ENCODE measurements at places on chromosomes 13 and 19.
A peak's percentile ranks its signal among the peaks of the same experiment; 100 is the strongest.

- no peak for DNase-seq
Measured at GRCh38 chr13:52036037-52036436, 11.5 kb downstream of the UTP14C start.

DNA sequence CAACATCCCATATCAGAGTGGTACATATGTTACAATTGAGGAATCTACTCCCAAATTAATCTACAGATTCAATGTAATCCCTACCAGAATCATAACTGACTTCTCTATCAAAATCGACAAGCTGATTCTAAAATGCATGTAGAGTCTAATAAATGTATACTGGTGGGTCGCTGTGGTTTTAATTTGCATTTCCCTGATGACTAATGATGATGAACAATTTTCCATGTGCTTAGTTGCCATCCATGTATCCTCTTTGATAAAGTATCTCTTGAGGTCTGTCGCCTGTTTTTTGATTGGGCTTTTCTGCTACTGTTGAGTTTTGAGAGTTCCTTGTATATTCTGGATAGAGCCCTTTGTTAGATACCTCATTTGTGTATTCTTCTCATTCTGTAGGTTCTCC, 43.8 kb downstream of the KLF12 start:
- no peak for DNase-seq

- DNase-seq, result peak; percentile 39
Measured at GRCh38 chr19:46616631-46617322, 8.1 kb downstream of the PTGIR start.

DNA sequence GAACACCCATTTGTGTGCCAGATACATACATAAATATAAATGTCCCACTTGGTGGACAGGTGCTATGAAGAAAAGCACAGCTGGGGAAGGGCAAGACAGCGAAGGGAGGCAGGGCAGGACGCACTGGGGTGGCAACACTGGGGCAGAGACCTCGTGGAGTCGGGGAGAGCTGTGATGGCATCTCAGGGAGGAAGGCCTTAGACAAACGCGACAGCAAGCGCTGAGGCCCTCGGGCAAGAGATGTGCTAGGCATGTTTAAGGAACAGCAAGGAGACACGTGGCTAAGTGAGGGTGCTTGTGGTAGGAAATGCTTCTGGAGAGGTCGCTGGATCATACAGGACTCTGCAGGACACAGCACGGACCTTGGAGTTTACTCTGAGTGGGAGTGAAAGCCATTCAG, 23.3 kb upstream of the CCNP start:
- no peak for DNase-seq

GRCh38 chr13:29716493-29716892, 121.0 kb upstream of the SLC7A1 start:
- DNase-seq, result no peak

DNA sequence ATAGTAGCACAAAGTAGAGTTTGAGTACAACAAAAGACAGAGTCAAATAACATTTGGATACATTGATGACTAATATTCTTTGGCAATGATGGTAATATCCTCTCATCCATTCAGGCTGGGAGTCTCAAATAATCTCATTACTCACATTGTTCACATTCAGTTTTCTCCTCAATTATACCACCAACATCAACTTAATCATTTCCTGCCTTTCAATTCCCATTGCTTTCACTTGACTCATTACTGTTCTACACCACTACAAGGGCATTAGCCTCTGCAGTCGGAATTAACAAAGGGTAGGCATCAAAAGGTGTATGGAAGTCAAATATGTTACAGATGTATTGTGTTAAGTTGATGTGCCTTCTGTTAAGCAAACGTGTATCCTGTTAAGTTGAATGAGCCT, 518.4 kb upstream of the SLITRK1 start:
- no peak for DNase-seq

DNA sequence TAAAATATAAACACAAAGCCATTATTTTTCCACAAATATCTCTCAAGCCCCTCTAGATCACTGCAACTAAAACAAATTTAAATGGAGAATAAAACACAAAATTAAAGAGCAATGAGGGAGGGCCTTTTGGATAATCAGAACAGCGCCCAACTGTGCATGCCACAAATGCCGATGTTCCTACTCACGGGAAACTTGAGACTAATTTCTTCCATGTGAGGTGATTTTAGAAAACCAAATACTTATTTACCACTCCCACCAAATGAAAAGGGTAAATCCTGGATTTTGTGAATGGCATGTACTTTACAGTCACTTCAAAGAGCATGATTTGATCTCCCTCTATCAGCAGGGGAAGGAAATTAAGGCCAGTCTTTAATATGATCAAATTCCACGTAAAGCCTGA, 74.8 kb downstream of the SLC7A1 start:
- DNase-seq, result no peak

- peak; percentile 40 for DNase-seq
Measured at GRCh38 chr19:12676384-12676792, 5.3 kb downstream of the DHPS start.

DNA sequence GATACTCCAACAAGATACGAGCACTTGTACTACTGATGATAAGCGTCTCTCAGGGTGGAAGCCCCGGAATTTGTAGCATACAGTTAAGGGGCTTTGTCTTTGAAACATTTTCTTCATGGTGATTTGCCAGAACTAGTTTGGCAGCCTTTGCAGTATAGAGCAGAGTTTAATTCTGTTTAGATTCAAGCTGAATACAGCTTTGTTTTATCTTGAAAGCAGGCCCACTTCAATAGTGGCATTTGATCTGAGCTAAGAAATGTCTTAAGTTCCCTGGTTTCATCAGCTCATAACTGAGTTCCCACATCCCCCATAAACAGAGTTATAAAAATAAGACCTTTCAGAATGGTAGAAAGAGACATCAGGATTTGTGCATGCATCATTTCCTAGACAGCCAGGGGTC, 125.9 kb downstream of the MIPEP start:
- DNase-seq, result no peak

DNA sequence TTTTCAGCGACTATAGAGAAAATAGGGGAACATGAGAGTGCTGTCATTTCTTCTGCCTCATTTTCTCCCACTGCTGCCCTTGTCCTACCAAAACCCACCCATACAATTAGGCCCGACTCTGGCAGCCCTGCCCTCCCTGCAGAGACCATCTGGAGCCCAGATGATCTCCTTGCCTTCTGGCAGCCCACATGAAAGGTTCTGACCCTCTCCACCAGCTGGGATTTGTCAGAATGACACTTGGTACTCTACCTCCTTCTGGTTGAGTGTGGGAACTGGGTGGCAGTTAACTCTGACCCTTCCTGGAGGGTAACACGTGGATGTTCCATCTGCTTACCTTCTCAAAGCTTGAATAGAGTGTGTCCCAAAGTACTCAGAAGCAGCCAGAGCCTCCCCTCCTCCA, 21.0 kb upstream of the SIAH3 start:
- no peak for DNase-seq

- DNase-seq, result peak; percentile 56
Measured at GRCh38 chr19:2081873-2082810, 14.0 kb downstream of the MOB3A start.

DNA sequence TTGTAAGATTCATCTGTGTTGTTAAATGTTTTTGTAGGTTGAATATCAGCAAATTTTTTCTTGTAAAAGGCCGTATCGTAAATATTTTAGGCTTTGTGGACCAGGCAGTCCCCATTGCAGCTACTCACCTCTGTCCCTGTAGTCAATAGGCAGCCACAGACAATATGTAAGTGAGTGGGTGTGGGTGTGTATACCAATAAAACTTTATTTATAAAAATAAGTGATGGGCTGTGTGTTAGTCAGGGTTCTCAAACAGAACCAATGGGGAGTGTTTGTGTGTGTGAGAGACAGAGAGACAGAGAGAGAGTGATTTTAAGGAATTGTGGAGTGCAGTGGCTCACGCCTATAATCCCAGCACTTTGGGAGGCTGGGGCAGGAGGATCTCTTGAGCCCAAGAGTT, 37.6 kb upstream of the NFIC start:
- DNase-seq, result no peak

DNA sequence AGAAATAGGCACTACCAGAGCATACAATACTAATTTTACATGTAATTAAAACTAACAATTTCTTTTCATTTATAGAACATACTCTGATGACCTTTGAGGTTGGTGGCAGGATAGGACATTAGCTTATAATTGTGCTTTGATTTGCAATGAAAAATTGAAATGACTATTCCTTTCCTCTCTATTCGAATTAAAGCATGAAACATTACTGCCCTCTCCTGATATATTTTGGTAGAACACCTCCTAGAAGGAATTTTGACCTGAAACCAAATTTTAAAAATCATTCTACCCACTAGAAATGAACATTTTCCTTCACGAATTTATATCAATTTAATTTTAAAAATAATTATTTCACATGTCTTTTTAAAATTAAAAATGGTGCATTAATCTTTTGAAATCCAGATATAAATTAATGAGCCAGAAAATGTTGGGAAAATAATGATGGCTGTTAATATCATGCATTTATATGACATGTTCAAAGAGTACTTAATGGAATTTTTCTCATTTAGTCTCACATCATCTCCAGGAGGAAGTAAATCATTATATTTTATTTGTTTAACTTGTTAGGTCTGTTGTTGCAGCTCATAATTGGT, 556.3 kb upstream of the ARGLU1 start:
- no peak for DNase-seq

- peak; percentile 61 for DNase-seq
Measured at GRCh38 chr19:44141191-44142058, at the start of gene ZNF234. Gene ZNF234 (plus strand): TSS chr19:44141554. CDS start chr19:44144633, 3,079 bp downstream.

GRCh38 chr19:12751635-12752034, at the start of gene BEST2:
Gene BEST2 (plus strand): TSS chr19:12751791. CDS start chr19:12752593, 802 bp downstream.
- DNase-seq, result no peak

DNA sequence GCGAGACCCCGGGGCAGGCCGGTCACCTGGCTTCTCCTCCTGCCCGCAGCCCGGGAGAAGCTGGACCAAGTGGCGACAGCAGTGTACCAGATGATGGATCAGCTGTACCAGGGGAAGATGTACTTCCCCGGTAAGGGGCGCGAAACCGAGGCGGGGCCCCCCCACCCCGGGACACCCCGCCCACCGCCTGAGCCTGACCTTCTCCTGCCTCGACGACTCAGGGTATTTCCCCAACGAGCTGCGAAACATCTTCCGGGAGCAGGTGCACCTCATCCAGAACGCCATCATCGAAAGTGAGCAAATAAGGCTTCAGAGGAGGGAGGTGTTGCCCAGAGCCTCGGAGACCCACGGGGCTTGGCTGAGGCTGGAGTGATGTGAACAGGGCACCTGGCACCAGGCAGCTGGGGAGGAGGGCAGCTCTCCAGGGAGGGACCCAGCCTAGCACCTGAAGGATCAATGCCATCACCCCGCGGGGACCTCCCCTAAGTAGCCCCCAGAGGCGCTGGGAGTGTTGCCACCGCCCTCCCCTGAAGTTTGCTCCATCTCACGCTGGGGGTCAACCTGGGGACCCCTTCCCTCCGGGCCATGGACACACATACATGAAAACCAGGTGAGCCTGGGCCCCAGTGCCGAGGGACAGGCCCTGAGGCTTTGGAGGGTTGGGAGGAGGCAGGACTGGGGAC, 629 bp downstream of the IZUMO4 start:
- no peak for DNase-seq

DNA sequence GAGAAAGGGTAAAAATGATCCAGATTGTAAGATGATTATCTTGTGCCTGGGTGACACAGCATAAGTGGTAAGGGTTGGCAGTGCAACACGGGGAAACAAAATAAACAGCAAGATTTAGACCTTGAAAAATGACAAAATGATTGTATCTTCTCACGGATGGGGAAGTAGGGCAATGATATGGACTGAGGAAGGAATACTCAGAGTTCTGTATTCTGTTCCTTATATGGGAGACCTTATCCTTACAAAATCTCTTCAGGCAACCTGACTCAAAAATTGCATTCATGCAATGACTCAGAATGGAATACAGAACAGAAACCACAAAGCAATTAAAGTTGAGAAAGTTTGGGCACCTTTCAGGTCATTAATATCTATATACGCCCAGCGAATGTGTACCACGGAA, 149.0 kb downstream of the HS6ST3 start:
- DNase-seq, result no peak

Measured in KG1 (cell line).